ENCODE measurements at places on chromosomes 5 and 9.

DNA sequence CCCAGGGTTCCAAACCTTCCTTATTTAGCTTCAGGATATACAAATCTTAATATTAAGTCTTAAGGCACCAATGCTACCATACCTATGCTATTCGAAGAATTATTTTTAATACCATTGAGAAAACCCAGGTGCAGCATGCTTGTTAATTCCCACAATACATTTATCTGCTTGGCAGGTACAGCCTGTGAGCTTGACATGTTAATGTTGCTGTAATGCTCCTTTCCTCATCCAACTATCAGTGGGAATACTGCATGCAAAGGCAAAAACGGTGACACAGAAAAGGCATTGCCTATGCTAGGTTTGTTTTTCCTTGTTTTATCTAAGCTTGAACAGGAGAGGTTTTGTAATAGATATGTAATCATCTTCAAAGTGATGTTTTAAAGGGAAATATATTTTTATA is 135.7 kb upstream of the COX7C start:
- DNase-seq = no peak

DNA sequence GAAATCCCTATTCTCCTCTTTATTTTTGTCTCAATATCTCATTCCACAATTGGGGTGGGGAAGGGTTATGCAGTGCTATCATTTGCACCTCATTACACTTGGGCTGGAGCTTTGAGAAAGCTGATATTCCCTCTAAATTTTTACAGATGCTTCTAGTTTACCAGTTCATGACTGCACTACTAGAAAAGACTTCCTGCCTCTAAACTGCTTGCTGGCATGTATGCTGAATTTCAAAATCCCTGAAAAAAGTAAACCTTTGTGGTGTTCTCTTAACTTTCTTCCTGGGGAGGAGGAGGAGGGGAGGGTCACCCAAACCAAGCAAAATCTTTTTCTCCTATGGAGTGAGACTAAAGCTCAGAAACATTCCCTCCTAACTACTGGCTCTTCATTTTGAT is 45.1 kb downstream of the BNC2 start:
- DNase-seq = no peak

DNA sequence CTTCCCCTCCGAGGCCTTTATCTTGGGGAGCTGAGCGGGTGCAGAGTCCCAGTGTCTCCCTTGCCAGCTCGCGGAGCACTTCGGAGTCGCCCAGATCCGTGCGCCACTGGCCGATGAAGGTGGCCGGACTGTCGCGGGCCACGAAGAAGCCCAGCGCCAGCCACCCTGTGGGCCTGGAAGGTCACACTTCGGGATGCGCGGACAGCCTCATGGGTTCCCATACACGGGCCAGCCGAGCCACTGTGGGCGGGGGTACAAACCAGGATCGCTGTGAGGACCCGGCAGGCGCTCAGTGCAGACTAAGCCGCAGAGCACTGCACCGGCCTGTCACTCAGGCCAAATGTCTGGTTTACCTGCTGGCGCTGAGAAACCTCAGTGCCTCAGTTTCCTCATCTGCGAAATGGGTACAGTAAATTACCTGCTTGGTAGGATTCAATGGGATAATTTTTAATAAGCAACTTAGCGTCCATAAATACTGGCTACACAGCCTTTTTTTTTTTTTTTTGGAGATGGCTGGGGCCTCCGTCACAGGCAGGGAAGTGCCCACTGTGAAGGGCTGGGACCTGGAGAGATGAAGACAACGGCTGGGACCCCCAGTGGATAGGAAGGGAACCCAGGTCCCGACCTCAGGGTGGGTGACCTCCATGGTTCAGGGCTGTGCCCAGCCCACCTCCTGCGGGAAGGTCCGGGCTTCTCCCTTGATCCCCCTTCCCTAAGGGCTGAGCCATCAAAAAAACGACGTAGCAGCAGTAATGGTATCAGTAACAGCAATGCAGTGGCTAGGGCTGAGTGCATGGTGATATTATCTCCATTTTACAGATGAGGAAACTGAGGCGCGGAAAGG is 38.7 kb upstream of the CTSV start:
- no peak for DNase-seq

GRCh38 chr9:21825637-21826036 is 23.2 kb downstream of the MTAP start:
- no peak for DNase-seq

GRCh38 chr5:1311439-1312055 is 16.7 kb upstream of the TERT start:
- DNase-seq = no peak

DNA sequence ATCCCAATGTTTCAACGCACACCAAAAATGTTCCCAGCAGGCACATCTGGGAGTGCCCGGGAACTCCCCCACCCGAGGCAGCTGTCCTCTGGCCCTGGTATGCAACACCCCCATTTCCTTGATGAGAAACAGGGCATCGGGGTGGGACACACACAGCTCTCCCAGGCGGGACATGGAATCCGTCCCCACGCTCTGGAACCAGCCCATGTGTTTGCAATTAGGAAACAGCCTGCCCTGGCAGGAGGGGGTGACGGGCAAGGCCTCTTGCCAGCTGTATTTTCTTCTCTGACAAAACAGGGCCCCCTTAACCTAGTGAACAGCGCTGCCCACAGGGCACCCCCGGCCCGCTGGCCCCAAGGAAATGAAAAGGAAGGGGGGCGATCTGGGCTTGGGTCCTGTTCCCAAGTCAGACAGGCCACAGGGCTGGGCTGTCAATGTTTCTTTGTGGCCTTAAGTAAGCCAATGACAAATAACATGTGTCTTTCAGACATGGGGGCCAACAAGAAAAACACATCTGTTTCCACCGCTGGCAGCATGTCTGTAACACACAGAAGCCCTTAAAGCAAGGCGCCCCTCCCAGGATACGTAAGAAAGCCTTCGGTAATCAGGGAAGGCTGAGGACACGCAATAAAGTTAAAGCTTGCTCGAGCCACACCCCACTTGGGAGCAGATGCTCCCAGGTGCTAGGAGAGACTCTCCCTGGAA is 125.3 kb downstream of the ROR2 start:
- no peak for DNase-seq

DNA sequence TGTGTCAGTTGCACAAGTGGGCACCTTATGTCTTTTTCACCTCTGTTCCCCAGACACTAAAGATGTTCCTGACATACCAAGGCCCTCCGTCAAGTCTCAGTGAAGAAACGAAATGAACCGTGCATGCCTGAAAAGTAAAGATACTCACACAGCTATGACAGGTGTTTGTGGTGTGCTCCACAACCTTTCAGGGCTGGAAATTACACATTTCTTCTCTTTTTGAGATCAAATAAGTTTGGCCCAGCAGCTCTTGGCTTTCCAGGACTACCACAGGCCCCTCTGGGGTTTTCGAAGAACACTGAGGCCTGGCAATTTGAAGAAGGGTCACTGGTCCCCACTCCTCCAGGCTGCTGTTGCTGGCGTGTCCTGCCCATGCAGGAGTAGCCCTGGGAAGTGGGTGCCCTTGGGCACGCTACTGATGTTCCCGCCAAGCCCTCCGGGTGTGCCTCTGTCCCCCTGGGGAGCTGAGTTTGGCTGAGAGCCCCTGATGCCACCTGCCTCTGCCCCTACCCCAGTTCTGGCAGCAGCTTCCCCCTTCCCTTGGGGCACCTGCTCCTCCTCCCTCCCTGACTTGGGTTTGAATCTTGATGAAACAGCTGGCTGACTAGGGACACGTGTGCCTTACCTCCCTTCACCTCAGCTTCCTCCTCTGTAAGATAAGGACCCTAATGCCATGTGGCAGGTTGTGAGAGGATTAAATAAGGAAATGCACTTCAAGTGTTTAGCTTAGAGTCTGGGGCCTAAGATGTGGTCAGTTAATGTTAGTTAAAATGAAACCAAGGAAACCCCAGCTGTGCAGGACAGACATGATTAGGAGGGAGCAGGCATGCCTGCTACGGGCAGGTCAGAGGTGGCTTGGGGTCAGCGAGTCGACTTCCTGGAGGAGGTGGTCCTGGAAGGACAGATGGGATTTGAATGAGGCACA is 49.1 kb upstream of the GADD45G start:
- no peak for DNase-seq

DNA sequence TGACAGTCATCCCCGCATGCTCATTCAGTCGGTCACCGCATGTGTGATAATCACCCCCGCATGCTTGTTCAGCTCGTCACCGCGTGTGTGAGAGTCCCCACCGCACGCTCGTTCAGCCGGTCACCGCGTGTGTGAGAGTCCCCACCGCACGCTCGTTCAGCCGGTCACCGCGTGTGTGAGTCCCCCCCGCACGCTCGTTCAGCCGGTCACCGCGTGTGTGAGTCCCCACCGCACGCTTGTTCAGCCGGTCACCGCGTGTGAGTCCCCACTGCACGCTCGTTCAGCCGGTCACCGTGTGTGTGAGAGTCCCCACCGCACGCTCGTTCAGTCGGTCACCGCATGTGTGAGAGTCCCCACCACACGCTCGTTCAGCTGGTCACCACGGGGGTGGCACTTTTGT is 3.5 kb downstream of the TRAF2 start:
- no peak for DNase-seq

DNA sequence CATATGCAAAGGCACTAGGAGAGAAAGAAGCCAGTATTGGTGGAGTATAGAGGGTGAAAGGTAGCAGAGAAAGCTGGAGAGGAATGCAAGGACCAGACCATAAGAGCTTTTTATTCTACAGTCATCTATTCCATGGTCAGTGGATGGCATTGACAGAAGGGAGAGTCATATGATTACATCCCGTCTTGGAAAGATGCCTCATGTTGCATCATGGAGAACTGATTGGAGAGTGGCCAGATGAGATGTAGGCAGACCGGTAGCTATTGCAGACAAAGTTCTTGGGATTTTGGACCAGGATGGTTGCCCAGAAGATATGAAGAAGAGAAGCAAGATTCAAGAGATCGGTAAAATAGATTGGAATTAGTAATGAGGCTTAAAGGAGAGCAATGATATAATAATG is 260.7 kb downstream of the CHSY3 start:
- DNase-seq = no peak

DNA sequence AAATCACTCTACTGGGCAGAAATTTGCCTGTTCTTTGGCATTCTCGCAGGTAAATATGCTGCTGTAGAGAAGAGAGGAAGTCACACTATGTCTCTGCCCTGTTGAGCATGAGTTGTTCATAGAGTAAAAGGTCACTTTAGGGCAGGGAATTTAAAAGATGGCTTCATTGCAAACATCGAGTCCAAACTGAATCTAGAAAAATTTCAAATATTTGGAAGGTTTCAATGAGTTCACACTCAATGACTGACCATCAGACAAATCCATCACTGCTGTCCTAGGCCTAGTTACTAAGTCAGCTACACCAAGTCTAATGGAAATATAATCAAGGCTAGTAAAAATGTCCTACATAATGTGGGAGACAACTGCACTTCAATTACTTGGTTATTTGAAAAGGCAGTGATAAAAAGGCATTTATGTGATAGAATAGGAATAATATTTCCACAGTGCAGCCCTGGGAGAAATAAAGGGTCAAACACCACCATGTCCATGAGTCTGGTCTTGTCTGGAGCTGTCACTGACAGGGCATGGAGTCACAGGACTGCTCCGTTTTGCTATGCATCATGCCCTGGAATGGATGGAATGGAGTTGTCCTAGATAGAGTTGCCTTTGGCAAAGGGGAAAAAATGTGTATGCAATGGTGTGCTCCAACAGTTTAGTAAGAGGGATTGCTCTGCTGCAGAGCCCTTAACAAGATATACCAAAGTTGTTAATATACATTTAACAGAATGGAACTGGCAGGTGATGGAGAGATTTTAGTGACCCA is 218.5 kb upstream of the DAPK1 start:
- DNase-seq = no peak

DNA sequence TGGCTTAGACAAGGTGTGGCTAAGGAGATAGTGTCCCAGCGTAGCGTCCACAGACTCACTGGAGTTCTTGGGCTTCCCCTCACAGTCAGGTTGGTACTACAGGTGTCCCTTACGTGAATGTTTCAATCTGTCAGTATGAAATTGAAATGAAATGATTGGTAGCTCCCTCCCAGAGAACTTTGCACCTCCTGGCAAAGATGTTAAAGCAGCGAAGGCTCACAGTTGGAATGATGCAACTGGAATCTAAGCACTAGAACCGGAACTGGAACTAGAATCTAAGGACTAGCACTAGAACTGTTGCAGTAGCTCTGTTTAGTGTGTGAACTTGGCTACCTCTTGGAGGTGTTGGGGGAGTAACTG is 1.1 kb downstream of the SLC31A1 start:
- DNase-seq = no peak

GRCh38 chr9:127081250-127082185 is 40.9 kb downstream of the ANGPTL2 start:
- DNase-seq = no peak

DNA sequence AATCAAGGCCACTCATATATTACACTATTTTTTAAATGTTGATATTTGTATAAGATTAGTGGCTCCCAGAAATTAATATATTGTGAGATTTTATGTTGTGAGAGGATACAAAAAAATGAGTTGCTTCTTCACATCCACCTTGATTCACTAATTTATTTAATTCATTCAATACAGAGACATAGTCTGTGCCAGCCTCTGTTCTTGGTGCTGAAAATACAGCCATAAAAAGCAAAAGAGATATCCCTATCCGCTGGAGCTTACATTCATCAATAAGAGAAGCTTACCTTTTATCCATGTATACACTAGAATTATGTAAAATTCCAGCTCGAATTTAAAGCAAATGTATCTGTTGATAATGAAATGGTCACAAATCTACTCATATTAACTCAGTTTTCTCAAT is 92.2 kb upstream of the GABRG2 start:
- DNase-seq = no peak

DNA sequence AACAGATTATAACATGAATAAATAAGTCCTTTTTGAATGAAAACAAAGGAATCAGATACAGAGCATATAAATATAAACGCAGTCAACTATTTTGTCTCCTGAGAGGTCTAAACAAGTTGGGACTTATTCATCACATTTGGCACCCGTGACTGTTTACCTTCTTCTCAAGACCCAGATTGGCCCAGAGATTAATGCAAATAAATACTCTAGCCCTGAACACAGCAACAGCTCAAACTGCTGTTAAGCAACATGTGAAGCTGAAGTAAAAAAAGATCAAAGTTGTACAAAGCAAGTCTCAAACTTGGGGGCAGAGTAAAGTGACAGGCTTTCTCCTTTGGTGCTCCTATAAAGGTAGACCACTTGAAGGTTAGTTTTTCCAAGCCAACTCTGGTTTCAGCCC is 95.0 kb upstream of the NR5A1 start:
- no peak for DNase-seq

- DNase-seq = no peak
Measured at GRCh38 chr9:16341177-16341576, 529.3 kb downstream of the BNC2 start.

DNA sequence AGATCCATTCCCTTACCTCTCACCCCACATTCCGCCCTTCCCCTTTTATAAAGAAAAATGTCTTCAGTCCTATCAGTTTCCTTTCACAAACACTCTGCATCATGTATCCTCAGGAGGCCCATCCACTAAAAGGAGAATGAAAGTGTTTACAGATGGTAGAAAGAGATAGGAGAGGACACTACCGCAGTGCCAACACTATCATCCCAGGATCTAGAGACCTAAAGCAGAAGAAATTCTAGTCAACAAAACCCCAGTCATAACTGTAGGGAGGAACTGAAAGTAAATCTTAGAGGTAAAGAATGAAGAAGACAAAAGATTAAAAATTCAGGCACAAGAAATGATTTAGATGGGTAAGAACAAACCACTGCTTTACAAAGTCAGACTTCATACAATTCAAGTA is 114.1 kb downstream of the MLLT3 start:
- no peak for DNase-seq

All from activated naive CD4-positive, alpha-beta T cell treated with anti-CD3 and anti-CD28 coated beads for 36 hours (primary cell).